ENCODE measurements at places on chromosomes 16 and 17.
A peak's percentile ranks its signal among the peaks of the same experiment; 100 is the strongest.

DNA sequence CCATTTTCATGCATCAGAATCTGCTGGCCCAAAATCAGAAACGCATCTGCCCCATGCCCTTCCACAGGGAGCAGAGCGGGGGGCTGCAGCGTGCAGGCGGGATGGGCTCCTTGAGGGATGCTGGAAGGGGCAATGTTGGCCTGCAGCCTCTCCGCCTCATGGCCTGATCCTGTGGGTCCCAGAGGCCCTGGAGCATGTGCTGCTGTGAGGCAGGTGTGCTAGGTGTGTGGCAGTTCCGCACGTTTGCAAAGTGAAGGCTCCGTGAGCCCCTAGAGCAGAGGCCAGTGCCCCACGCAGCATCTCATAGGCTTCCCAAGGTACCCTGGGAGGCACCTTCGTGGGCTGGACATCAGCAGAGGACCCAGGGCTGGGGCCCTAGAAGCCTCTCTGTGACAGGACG, 36.4 kb upstream of the CDH15 start:
- DNase-seq, result no peak

DNA sequence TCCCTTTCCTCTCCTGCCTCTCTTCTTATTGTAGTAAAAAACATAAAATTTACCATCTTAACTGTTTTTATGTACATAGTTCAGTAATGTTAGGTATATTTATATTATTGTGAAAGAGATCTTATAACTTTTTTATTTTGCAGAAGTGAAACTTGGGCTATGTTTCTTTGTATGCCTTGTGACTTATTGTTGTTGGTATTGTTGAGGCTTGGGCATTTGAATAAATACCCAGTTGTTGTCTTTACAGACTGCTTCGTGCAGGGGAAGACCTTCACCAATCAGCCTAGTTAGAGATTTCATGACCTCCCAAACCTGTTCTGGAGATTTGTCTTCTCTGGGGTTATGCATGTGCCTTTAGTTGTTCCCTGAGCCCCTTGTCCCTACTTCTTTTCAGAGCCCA, 31.9 kb downstream of the REXO5 start:
- DNase-seq, result no peak

- DNase-seq, result no peak
Measured at GRCh38 chr17:70654706-70655105, 485.4 kb downstream of the KCNJ2 start.

- DNase-seq, result no peak
Measured at GRCh38 chr16:67537270-67537635, 8.6 kb downstream of the RIPOR1 start.

- DNase-seq, result no peak
Measured at GRCh38 chr16:84514295-84514873, 9.9 kb upstream of the MEAK7 start.

DNA sequence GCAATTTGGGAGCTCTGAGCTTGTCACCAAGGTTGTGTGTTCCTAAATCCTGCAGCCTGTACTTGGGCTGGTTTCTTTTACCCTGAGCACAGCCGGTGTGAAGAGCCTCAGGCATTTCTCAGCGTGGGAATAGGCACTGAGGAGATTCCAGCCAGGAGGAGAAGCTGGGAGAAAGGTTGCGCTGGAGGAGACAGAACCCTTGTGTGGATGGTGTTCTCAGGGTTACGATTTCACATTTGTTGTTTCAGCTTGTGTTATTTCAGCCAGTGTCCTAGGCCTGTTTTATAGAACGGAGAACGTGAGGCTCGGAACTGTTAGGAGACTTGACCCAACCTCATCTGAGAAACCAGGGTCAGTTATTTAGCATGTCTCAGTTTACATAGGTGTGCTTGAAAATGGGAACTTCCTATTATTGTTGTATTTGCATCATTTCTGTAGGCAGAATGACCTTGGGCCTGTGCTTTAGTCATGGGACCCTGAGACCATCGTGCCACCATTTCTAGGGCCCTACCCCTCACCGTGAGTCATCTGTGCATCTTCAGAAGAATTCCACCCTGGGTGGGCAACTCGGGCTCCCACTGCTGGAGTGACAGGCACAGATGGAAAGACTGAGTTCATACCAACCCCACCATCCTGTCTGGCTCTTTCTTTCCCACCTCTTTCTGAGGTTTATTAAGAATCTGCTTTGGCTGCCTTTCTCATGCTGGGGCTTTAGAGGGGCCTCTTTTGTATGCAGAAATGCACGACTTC, 134.9 kb downstream of the MSI2 start:
- DNase-seq, result no peak

- DNase-seq, result no peak
Measured at GRCh38 chr16:84294117-84294516, 561 bp upstream of the WFDC1 start.

DNA sequence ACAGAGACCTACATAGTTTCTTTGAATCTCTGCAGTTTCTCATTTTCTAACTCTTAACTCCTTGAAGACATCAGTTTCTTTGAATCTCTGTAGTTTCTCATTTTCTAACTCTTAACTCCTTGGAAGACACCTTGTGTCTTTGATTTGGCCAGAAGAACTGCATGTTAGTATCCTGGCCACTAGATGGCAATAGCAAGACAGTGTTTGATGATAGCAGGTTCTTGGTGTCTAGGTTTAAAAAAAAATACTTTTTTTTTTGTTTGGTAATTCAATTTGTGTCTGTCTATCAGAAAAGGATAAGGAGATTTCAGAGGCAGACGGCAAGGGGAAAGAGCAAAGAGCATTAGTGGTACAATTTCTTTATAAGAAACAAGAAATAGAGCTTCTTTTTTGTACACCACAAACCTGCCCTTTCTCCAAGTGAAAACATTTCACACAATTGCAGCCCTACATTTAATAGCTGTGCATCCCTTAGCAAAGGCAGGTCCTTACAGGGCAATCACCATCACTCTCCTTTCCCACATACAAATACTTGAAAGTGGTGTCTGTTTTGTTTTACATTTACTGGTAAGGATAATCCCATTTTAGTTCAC, 1324.9 kb upstream of the CDH8 start:
- DNase-seq, result peak; percentile 39

GRCh38 chr16:22293137-22294106, 3.8 kb upstream of the POLR3E start:
- DNase-seq, result no peak

DNA sequence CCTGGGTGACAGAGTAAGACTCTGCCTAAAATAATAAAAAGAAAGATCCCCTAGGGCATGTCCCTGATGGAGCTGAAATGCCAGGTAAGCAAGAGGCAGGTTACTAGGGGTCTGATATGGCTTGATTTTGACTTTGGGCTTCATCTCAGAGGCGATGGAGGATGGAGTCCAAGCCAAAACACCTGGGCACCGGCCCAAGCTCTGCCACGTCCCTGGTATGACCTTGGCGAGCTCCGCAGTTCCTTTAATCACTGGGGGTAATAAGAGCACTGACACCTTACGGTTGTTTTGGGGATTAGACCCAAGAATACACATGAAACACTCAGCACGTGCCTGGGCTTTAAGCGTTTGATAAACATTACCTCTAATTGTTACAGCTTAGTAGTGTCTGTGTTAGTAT, 350.8 kb upstream of the HSBP1 start:
- no peak for DNase-seq

DNA sequence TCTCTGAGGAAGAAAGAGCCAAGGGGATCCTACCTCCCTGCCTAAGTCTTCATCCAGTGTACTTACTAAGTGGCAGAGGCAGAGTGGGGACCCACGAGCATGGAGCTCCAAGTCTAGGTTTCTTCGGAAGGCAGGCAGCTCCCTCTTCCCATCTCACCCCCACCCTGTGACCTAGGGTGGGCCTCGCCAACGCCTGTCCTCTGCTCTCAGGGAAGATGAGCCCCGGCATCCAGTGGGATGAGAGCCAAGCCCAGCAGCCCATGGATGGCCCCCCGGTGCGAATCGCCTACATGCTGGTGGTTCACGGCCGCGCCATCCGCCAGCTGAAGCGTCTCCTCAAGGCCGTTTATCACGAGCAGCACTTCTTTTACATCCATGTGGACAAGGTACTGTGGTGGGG, 8.3 kb downstream of the XYLT2 start:
- no peak for DNase-seq

DNA sequence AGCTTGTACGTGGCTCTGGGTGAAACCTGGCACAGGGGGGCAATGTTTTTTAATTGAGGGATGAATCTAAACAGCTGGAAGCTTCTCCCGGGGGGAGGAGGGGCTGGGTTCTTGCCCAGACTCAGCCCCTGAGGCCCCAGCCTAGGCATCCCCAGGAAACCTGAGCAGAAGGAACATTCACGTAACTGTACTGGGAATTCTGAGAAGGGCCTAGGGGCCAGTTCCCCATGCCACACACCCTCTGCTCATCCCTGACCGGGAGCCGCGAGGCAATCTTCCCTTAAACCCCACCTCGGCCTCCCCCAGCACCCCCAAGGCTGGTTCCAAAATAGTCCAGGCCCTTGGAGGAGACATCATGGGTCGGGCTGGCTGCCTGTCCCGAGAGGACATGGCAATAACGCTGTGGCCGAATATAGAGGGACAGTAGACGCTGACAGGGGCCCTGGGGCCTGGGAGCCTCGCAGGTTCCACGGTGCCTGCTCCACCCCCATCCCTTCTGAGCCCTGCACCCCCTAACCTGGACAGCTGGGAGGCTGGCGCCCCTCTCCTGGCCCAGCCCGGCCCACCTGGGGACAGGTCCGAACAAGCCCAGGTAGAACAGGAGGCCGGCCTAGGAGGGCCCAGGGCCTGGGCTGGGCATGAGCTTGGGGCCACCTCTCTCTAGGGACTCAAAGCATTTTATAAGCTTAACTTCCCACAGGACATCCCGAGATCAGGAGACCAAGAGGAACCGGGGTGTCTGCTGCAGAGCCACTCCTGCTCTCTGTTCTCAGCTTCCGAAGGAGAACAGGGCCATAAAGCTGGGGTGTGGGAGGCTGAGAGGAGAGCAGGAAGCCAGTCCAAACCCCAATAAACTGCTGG, 83.2 kb upstream of the TOB1 start:
- DNase-seq, result no peak

DNA sequence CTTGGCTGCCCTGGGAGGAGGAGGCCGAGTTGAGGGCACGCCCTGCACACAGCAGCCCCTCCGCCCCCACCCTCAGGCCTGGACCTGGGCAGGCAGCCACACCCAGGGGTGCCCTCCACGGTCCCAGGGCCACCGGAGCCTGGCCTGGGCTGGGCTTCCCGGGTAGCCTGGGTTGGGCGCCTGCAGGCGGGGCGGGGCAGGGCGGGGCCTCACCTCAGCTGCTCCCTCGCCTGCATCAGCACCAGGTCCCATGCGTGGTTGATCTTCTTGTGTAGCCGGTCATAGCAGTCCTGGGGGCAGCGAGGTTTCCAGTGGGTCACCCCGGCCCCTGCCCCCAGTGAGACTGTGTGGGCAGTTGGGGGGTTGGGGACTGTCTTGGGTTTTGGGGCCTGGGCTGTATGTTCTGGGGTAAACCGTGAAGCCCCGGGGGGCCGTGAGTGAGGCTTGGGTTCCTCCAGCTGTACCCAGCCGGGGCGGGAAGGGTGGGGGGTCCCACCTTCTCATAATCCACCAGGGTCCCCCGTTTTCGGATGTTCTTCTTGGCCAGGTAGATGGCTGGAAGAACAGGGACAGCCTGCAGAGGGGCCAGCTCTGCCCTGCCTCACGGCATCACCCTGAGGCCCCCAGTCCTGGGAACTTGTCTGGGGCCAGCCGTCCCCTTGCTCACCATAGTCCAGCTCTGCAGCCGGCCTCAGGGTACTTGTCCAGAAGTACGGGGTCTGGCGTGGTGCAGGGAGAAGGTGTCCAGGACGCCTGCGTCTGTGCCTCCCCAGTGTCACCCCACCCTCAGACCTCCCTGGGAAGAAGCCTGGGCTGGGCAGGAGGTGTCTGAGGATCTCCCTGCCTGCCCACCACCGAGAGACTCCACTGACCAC, 2.0 kb downstream of the RGS11 start:
- DNase-seq, result no peak

GRCh38 chr16:77014441-77014840, 176.5 kb upstream of the MON1B start:
- no peak for DNase-seq

DNA sequence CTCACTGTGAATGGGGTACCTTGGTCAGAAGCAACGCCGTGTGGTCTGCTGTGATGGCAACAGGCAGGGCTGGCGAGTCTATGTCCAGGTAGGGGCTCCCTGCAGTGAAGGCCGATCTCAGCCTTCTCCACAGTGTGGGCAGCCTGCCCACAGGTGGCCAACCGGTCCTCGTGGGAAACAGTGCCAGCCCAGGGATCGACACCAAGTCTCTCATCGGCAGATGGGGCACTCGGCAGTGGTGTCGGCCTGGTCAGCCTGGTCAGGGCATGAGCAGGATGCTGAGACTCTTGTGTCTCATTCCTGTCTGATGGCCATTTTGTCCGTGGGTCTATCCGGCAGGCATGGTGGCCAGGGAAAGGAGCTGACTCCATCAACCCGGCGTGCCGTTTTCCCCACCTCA, 92.2 kb downstream of the TNFRSF13B start:
- DNase-seq, result no peak

GRCh38 chr16:50351116-50351515, 17.7 kb downstream of the BRD7 start:
- DNase-seq, result no peak

DNA sequence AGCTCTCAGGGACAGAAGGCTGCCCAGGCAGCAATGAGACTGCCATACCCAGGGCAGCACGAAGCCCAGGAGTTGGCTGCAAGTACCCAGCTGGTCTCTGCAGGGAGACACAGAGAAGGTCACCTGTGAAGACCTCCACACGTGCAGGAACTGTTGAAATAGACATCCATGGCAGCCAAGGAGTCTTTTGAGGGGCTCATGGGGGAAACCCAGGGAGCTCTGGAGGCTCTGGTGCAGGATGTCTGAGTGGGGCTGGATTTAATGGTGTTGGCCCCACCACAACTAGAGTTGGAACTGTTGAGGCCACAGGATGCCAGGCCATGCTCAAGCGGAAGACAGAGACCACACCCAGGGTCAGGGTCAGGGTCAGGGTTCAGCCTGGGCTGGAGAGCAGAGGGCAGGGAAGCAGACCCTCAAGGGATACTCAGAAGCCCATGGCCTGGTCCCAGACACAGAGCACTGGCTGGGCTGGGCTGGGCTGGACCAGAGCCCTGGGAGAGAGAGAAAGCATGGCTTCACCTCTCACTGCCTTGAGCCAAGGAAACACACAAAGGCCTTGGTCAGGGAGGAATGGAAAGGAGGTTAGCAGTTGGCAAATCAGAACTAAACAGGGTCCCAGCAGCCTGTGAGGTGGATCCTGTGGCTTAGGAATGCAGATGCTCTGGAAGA, 21.4 kb downstream of the PITPNM3 start:
- no peak for DNase-seq

GRCh38 chr17:71530248-71530647, 590.6 kb upstream of the SOX9 start:
- no peak for DNase-seq

All from NT2/D1 (cell line).